Ecto neural progenitor cell (in vitro differentiated cells): ENCODE measurements at places on chromosomes 2 and 18.

- no peak for DNase-seq
Measured at GRCh38 chr2:127662937-127663565, 12.3 kb downstream of the LIMS2 start.

- no peak for DNase-seq
Measured at GRCh38 chr2:177797808-177798207, 274.8 kb downstream of the PDE11A start.

- DNase-seq: no peak
Measured at GRCh38 chr2:160376576-160376975, 117.0 kb downstream of the RBMS1 start.

- no peak for DNase-seq
Measured at GRCh38 chr2:191020742-191021381, 6.9 kb upstream of the STAT1 start.

DNA sequence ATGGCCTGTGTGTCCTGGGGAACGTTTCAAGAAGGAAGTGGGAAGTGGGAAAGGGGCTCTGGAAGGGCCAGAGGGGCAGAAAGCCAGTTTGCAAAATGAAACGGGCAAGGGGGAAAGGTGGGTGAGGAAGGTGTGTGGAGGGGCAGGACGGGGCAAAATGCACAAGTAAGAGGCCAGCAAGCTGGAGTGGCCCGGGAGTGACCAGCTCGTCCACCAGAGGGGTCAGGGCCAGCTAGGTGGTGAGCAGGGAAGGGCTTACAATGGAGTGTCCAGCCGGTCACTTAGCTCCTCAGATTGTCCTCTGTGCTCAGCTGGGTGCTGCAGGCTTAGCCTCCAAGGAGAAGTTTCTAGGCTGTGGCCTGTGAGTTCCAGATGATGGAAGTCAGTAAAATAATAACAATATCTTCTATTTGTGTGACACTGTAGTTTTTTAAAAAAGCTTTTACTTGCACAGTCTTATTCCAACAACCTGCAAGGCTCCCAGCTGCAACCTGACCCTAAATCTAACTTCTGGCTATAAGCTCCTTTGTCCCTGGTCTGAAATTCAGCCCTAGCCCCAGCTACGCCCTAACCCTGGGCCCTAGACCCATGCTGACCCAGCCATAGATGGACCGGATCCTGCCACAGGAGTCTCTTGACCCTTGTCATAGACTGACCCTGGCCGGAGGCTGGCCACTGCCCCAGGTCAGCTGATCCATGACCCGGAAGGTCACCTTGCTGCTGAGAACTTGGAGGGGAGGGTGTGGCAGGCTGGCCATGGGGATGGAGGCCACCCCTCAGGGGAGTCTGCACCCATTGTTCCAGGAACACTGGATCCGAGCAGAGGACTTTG lies 29.2 kb downstream of the MYO7B start:
- DNase-seq: no peak

DNA sequence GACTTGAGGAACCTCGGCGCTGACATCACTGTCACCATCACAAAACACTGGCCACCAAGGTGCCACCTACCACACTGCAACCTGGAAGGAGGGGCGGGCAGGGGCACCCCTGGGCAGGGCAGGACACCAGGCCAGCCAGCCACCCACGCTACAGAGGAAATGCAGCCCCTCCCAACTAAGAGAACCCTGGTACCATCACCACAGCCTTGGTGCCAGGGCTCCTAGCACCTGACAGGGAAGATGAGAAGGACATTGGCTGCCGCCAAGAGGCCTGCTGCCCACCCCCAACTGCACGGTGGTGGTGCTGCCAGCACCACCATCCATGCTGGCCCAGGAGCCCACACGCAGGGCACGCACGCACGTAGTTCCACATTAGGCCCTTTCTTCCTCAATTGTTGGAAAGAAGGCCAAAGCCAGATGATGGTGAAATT lies 88.7 kb downstream of the HDAC4 start:
- peak; percentile 34 for DNase-seq

DNA sequence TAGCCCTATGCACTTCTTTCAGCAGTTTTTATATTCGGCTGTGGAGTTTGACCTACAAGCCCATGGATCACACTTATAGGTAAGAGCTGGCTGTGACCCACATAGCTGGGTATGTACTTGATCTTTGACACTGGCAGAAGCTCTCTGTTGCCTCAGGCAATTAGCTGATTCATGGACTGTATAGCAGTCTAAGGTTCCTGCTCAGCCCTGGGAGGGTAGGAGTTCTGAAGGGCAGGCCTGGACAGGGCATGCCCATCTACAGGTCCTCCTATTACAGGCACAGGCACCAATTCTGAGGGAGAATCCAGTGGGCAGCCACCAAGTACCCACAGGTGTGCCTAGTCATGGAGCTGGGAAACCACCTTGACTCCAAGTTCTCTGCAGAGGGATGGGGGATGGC lies 301.8 kb upstream of the GALNT5 start:
- no peak for DNase-seq

GRCh38 chr2:241445426-241445825 lies 63.0 kb downstream of the STK25 start:
- DNase-seq: no peak

DNA sequence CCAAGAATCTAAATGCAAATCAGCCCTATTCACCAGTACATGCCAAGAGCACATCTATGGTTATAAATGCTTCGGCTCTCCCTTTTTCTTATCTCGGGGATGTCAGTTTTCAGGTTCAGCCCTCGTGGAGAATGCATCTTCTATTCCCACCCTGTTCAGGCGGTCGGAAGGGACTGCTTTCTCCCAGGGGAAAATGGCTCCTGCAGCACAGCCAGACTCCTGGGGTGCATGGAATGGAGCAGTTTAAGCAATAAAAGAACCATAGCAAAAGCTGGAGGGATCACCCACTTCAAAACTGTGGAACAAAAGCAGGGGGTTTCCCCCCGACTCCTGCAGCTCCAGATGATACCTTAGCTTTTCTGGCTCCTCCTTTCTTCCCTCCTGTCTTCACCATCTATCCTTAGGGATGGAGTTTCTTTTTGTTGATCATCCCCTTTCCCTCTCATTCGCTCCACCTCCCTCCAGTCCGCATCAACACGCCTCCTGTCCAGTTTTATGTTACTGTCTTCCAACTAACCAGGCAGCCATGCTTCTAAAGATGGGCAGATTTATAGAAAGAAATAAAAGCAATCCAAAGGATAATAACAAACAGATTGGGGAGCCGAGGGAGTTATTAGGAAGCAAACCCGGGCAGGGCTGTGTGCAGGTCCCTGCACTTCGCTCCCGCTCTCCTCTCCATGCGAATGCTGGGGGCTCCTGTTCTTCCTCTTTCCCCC lies 356.2 kb upstream of the SMIM21 start:
- no peak for DNase-seq

- DNase-seq: no peak
Measured at GRCh38 chr2:138621139-138621538, 119.6 kb downstream of the SPOPL start.

- DNase-seq: no peak
Measured at GRCh38 chr2:70988726-70989648, 5.7 kb downstream of the TEX261 start.

- DNase-seq: no peak
Measured at GRCh38 chr2:85215448-85216401, 82.5 kb downstream of the TCF7L1 start.

GRCh38 chr18:318791-319291 lies 51.0 kb upstream of the THOC1 start:
- no peak for DNase-seq

DNA sequence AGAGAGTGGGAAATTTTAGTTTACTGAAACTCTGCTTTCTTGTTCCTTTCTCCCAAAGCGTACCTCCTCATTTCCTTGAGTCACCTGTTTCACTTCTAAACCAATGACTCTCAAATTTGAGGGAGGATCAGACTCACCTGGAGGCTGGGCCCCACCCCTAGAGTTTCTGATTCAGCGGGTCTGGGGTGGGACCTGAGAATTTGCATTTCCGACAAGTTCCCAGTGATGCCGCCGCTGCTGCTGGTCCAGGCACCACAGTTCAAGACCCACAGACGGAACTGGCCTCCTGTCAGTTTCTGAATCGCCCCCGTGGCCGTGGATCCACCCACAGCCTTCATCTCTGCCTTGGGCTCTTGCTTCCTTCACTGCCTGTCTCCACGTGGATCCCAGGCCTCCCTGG lies 44.9 kb upstream of the PELI1 start:
- no peak for DNase-seq

DNA sequence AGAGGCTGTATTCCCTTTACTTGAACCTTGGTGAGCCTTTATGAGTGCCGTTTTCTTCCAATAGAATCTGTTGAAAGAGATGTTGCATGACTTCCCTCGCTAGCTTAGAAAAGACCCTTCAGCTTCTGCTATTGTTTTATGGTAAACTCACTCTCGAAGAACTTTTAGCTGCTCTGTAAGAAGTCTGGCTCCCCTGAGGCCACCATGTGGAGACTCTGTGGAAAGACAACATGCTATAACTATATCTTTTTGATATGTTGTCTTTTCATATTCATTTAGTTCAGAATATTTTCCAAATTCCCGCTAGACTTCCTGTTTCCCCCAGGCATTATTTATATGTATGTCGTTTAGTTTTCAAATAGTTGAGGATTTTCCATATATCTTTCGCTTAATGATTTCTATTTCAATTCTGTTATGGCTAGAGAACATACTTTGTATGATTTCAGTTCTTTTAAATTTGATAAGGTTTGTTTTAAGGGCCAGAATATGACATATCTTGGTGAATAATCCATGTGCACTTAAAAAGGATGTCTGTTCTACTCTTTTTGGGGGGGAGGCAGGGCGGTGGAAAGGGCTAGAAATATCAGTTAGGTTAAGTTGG lies 64.1 kb downstream of the PTPN4 start:
- DNase-seq: no peak

- DNase-seq: no peak
Measured at GRCh38 chr2:191230174-191230573, 15.0 kb upstream of the MYO1B start.

- DNase-seq: no peak
Measured at GRCh38 chr2:237922641-237923361, 44.0 kb upstream of the UBE2F start.

DNA sequence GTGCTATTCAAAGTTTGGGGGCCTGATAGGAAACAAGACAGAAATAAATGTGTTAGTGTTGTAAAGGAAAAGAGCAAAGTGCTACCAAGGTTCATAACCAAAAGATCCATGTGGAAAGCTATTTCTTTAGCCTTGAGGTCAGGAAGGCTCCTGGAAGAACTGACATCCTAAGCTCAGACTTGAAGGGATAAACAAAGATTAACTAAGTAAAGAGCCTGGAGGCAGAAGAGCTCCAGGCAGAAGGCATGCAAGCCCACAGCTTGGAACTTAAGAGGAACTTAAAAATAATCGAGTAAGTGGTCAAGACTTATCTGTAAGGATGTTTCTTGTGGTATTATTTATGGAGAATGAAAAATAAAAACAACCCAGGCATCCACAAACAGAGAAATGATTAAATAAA lies 245.0 kb upstream of the MGAT5 start:
- no peak for DNase-seq

- no peak for DNase-seq
Measured at GRCh38 chr2:88442473-88442872, 10.0 kb downstream of the FOXI3 start.

- DNase-seq: no peak
Measured at GRCh38 chr2:109349503-109350465, 220.8 kb downstream of the SH3RF3 start.

- DNase-seq: peak; percentile 38
Measured at GRCh38 chr2:73000808-73001570, 70.5 kb downstream of the SFXN5 start.

GRCh38 chr18:49476664-49477411 lies 10.2 kb downstream of the C18orf32 start:
- no peak for DNase-seq

DNA sequence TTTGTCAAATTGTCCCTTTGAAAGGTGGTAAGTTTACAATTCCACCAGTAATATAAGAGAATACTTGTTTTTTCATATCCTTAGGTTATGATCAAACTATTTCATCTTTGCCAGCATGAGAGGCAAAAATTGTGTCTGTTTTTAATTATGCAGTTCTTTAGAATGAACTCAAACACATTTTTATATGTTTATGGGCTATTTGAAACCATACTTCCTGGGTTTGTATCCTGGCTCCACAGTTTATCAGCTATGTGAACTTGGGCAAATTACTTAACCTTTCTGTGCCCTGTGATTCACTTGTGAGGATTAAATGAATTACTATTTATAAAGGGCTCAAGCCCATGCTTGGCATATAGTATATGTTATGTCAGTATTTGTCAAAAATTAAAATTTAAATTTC lies 109.4 kb downstream of the TANC1 start:
- no peak for DNase-seq

DNA sequence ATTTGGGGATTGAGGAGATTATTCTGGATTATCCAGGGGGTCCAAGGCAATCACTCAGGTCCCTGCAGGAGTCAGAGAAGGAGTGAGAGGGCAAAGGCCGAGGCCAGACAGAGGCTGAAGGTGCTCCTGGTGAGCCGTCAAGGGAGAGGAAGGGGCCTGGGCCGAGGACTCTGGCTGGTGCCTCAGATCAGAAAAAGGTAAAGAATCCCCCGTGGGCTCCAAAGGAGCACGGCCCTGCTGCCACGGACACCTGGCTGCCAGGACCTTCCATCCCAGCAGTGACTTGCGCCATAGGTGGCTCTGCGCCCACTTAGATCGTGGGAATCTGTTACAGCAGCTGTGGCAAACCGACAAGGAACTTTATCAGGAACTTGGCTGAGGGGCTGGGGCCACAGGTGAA lies 374.8 kb upstream of the MYT1L start:
- DNase-seq: no peak

- DNase-seq: peak; percentile 98
Measured at GRCh38 chr18:23503038-23503962, at the start of gene RMC1. Gene RMC1 (plus strand): TSS chr18:23503511. CDS start chr18:23503619, 108 bp downstream.

DNA sequence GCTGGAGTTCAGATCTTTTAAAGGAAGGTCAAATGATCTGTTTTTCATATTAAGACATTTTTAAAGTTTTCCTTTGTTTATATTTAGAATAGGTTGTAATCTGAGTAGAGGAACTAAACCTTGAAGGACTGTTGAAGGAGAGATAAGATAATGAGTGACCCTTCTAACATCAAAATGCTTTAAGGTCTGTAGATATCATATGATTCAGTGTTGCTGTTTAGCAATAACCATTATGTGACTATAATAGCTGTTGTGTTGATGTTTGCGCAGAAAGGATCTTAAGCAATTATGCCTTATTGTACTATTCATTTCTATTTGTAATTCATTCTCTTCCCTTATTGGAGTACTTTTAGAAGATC lies 60.0 kb downstream of the SLC16A14 start:
- DNase-seq: no peak

GRCh38 chr2:152243761-152244640 lies 68.4 kb upstream of the STAM2 start:
- DNase-seq: no peak
